Central memory CD4-positive, alpha-beta T cell (primary cell): ENCODE measurements at places on chromosomes 4 and X.

DNA sequence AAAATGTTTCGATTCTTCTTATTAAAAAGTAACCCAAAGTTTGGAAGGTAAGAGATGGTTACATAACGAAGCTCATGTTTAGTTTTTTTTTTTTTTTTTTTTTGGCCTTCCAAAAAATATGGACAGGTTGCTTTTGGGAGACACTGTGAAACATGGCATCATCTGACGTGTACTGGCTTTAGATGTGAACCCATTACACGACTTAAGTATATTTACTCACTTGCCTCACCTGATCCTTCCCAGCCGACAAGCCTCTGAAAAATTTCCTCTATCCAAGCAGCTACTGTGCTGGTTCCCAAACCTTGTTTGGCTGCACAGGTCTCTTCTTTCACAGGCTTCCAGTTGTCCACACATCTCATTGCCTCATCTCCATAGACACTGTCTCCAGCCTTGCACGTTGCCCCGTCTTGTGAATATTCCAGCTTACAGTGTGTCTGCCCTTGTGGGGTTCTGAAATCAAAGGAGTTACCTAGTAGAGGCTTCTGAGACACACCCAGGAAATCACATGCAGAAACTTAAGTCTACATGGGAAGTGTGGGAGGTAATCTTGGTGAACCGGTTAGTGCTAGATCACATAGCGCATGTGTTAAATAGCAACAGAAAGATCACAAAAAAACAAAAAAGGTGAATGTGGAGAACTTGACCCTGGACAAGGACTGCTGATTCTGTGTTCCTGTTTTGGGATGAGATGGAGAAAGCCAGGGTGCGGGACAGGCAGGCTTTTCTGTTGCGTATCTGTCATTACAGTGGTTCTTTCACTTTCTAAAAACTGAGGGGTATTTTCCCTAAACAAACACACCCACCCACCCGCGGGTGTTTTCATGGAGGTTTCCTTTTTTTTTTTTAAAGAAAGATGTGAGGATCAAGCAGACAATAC, 328.6 kb downstream of the ARHGAP10 start:
- peak; percentile 64 for DNase-seq

DNA sequence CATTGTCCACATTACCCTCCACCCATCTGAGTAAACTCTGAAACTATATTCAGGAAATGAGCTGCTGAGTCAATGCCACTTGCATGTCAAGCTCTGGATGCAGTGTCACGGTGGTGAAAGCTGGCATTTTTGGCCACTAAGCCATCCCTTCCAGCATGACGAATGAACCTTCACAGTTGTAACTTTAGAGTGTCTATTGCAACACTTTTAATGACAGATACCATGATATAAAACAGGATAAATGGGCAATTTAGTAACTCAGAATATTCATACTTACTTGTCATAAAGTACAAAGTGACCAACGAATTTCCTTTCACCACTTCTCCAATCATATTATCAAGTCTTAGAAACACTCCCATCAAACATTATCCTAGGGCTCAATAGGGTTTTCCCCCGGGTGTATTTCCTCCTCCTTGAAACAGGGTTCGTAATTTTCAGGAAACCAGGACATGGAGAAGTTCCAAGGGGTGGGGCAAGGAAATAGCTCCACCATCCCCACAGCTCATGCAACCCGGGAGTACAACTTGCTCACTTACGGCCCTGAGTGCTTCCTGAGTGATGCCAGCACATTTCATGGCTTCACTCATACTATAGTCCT, 73.1 kb downstream of the MTHFD2L start:
- DNase-seq: no peak

GRCh38 chr4:30265716-30266115, 454.5 kb upstream of the PCDH7 start:
- no peak for DNase-seq

- DNase-seq: no peak
Observed at GRCh38 chr4:182488896-182489295, 245.7 kb downstream of the TENM3 start.

- no peak for DNase-seq
Observed at GRCh38 chrX:17067534-17067933, 121.1 kb downstream of the REPS2 start.

GRCh38 chrX:149037281-149037870, 467.7 kb downstream of the IDS start:
- DNase-seq: no peak

- DNase-seq: peak; percentile 18
Observed at GRCh38 chr4:101018836-101019235, 328.5 kb downstream of the PPP3CA start.

- DNase-seq: no peak
Observed at GRCh38 chrX:110175696-110176095, 142.2 kb downstream of the AMMECR1 start.

GRCh38 chr4:24533364-24533763, 51.0 kb downstream of the DHX15 start:
- DNase-seq: no peak

- DNase-seq: no peak
Observed at GRCh38 chr4:148072789-148073188, 340.9 kb downstream of the ARHGAP10 start.

DNA sequence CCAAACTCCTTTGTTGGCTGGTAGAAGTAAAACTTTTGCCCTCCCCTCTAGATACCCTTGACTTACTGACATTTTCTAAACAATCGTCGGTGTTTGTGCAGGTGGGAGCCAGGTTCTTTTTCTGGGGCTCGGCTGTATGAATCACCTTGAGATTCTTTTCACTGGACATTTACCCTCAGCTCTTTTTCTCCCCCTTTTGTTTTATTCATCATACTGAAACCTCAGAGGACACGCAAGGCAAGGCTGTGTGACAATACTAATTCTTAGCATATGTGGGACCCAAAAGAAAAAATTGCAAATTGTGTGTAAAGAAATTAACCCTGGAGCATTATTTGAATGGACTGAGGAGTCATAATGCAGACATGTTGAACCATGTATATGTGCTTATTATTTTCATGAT, 194.0 kb downstream of the PCDH19 start:
- no peak for DNase-seq

- DNase-seq: no peak
Observed at GRCh38 chrX:24099394-24099793, 44.6 kb downstream of the EIF2S3 start.

DNA sequence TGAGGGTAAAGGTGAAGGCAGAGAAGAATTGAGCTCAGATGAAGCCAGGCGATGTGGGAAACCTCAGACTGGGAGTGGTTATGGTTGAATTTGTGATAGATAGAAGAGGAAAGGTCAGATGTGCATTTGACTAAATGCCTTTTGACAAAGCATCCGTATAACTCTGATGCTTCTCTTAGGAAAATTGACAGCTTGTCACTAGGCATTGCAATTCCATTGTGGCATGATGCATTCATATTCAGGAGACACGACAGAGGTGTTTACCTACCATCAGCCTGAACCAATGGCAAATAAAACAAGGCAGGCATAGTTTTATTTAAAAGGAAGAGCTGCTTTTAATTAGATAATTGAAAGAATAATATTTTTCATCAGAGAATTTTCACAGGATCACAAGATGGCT, 325.1 kb upstream of the IGFBP7 start:
- no peak for DNase-seq

DNA sequence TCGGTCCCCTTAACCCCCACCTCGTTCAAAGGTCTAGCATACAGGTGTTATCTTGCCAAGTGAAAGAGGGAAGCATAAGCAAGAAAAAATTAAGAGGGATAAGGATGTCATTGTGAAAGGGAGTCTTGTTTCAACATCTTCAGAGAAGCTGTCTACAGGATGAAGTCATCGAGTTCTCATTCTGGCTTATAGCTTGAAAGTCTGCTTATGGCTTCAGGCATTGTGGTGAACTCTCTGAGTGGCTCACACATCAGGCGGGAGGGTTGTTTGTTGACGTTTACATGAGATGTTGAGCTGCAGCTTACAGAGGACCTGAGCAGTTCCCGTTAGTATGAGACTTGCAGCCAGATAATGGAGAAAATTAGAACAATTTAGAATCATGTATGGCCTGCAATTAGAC, 16.6 kb downstream of the MAGEA9B start:
- DNase-seq: no peak

- no peak for DNase-seq
Observed at GRCh38 chrX:39830414-39830813, 267.3 kb downstream of the BCOR start.

DNA sequence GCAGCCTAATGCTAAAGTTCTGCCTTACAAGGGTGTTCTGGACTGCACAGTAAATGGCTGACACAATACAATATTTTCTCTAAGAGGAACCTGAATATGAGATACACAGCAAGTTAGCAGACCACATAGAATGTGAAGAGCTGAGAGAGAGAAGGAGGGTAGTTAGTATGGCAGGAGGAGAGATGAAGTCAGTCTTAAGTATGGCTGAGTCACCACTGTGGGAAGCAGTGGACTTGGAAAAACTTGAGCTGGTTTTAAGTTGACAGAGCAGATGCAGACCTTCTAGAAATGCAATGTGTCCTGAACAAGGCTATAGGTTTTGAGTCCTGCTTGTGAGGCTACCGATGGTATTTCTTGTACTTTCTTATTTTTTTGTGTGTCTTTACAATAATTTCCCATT, 172.5 kb downstream of the SH2D1A start:
- no peak for DNase-seq

- no peak for DNase-seq
Observed at GRCh38 chr4:184438375-184438774, 36.0 kb downstream of the IRF2 start.

- DNase-seq: no peak
Observed at GRCh38 chrX:45747905-45748304, 547.2 kb upstream of the DIPK2B start.

- DNase-seq: peak; percentile 42
Observed at GRCh38 chr4:83644677-83645659, 109.1 kb downstream of the GPAT3 start.

DNA sequence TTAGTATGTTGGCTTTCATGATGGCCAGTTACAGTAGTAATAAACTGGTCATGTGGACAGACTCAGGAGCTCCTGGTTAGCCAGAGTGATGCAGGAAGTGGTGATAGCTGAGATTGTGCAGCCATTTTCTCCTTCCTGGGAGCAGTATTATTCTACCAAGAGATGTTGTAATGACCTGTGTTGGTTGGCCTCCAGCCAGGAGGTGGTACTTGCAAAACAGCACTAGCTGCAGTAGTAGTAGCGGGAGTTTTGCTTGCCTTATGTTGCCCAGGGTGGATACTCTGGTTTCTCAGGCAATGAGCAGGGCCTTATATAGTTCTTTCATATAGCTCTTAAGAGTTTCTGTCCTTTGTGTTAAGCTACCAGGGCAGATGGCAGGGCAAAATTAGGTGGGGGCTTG, 998.8 kb downstream of the GLUD2 start:
- DNase-seq: no peak

DNA sequence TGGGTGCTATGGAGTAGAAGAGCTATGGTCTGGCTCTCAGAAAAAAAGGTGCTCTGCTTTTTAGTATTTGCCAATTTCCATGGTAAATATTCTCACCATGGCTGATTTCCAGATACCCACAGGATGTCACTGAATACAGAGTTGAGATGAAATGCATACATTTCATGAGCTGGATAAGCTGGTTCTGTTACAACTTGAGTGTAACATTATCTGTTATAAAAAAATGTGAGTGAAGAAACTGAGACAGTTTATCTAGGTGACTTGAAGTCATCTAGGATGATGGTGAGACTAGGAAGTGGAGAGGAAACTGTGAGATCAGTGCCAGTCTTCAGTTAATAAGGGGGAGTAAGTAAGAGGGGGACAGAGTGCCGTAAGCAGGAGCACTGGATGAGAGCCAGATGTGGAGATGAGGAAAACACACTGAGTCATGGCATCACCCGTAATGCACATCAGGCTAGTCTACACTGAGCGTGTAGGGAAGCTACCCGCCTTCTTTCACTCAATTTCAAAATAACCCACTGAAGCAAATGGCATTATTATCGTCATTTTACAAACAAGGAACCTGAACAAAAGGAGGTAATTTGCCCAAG, 5.0 kb downstream of the HPSE start:
- DNase-seq: no peak

GRCh38 chr4:149987330-149988086, 90.7 kb upstream of the DCLK2 start:
- DNase-seq: no peak
